Stimulated activated CD4-positive, alpha-beta T cell treated with anti-CD3 and anti-CD28 coated beads, Interleukin-12 subunit alpha, Interleukin-12 subunit beta, amount 100 ng/mL, for 48 hours (primary cell): ENCODE measurements at places on chromosomes 12 and 14.
A peak's percentile ranks its signal among the peaks of the same experiment; 100 is the strongest.

GRCh38 chr14:33636716-33637115, 314.2 kb downstream of the EGLN3 start:
- DNase-seq, result no peak

- no peak for DNase-seq
Observed at GRCh38 chr12:80821513-80822000, 104.8 kb downstream of the MYF5 start.

- DNase-seq, result no peak
Observed at GRCh38 chr12:95291501-95291900, 73.9 kb downstream of the VEZT start.

DNA sequence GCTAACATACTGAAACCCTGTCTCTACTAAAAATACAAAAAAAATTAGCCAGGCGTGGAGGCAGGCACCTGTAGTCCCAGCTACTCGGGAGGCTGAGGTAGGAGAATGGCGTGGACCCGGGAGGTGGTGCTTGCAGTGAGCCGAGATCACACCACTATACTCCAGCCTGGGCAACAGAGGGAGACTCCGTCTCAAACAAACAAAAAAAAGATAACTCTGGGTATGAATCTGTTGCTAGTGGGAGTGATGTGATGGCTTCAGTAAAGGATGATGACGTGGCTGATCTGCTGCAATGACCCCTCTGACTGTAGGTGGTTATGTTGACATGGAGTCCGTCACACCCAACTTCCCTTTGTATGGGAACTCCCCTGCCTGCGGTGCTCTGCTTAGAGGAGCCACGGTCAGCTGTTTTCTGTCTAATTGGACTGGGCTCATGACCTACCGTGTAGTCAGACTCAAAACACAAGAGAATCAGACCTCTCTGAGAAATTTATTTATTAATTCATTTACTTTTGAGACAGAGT, 59.1 kb upstream of the MED13L start:
- DNase-seq, result no peak

- DNase-seq, result no peak
Observed at GRCh38 chr12:84719997-84720396, 192.6 kb downstream of the SLC6A15 start.

DNA sequence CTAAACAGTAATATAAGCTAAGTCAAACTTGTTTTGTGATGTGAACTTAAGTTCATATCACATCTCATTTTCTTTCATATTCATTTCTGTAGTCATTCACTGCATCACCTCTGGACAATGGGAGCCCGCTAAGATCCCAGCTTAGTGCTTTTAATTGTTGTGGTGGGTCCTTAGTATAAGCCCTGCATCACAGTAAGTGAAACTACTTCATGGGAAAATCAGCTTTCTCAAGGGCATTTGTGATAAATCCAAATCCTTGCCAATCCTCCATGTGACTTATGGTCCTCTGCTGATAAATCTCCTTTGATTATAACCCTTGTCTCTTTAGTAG, 98.3 kb downstream of the PLEKHA5 start:
- no peak for DNase-seq

GRCh38 chr14:71070169-71070568, 162.9 kb downstream of the PCNX1 start:
- no peak for DNase-seq

- DNase-seq, result no peak
Observed at GRCh38 chr12:1173781-1174617, 183.0 kb downstream of the ERC1 start.

- no peak for DNase-seq
Observed at GRCh38 chr14:88904206-88904647, 79.8 kb downstream of the TTC8 start.

DNA sequence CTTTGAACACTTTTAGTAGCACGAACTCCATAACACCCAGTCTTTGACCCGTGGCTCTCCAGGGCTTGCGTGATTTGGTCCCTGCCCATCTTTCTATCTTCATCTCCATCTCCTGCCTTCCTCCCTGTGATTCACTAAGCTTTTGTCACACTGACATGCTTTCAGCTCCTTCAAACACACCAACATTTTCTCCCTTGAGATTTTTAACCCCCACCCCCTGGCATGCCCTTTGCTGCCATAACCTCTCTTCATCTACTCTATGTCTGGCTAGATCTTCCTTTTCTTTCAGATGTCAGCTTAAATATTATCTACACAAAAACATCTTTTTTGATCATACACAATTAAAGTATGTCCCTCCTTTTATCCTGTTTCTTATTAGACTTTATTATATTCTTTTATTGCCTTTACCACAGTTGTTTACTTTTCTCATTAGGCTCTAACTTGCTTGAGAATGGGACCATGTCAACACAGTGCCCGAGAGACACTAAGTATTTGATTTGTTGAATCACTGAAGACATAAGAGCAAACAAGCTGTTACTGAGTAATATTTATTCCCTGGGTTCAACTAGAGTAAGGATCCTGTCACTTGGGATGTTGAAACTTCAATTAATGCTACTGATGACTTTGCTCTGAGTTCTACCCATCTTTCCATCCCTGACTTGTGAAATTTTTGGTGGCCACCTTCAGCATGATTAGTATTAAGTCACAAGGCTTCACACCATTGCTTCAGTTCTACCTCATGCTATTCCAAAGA, 387.3 kb downstream of the LRIG3 start:
- DNase-seq, result no peak

- no peak for DNase-seq
Observed at GRCh38 chr12:106498056-106498455, 84.7 kb upstream of the RFX4 start.

- no peak for DNase-seq
Observed at GRCh38 chr14:68124979-68125731, 305.6 kb downstream of the RAD51B start.

DNA sequence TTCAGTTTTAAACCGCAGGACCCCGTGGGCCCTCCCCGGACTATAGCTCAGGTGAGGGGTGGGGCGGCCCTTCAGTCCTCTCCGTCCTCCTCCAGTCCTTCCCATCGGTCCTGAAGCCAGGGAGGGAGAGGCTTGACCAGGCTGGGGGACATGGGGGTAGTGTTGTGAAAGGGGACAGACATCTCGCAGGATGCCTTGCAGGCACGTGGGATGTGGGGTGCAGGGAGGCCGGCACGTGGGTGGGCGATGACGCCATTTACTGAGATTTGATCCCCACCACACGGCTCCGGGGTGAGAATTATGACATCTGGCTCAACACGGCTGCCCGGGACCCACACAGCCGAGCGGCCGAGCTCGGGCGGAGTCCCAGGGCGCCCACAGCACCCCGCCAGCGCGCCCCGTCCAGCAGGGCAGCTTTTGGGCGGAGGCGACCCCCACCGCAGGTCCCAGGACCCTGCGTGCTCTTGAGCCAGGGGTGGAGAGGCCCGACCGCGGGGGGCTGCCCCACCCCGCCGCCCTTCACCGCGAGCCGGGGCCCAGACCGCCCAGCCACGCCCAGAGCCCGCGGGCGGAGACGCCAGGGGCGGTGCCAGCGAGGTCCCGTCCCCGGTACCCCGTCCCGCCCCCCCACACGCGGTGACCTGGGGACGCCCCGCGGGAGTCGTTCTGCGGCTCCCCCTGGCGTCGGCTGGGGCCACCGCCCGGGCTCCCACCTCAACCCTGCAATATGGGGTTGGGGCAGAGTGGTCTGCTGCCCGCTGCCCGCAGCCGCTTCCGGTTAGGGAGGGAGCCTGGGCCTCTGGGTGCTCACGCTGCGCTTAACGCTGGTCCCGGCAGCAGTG, 3.3 kb upstream of the EXOC3L4 start:
- DNase-seq, result peak; percentile 61

GRCh38 chr14:21350539-21350938, 33.3 kb downstream of the SUPT16H start:
- DNase-seq, result no peak

GRCh38 chr14:80150301-80150700, 61.0 kb downstream of the DIO2 start:
- DNase-seq, result no peak

GRCh38 chr12:58388261-58388660, 446.9 kb downstream of the ATP23 start:
- no peak for DNase-seq

DNA sequence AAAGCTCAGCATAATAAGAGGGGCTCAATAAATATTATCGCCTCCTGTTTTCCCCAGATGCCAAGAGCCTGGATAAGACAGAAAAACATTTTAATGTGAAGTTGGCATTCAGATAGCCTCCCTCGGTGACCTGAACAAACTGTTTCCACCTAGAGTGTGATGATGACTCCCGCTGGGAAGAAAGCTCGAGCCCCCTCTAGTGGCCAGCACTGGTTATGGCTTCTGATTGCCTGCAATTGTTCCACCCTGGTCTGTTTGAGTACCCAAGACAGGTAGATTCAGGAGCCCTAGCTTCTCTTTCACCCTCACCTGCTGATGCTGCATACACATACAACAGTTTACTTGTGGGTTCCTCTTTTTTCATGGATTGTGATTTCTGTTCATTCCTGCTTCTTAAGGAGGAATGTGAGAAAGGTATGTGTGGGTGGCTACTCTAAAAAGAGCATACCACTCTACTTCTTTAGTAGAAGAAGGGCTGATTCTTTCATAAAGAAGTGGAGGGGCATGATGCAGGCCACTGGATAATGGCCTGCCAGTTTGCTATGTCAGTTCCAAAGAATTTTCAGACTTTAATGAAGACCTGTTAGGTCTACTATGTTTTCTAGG, 6.4 kb downstream of the ERG28 start:
- DNase-seq, result peak; percentile 68

- no peak for DNase-seq
Observed at GRCh38 chr14:75881994-75882393, 99.8 kb downstream of the TGFB3 start.

DNA sequence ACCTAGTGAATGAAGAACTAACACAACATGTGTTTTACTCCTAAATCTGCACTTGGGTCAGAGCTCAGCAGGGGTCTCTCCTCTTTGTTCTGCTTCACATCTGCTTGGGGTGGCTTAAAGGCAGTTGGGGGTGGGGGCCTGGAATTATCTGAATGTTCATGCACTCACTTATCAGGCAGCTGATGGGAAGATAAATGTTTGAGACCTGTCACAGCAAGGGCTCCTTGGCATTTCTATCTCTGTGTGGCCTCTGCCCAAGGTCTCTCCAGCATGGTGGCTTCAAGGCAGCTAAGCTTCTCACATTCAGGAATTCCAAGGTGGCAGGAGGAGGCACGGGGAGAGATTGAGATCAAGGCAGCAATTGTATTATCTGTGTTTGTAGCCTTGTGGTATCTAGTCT, 6.4 kb upstream of the HMGA2 start:
- no peak for DNase-seq

GRCh38 chr12:122724641-122725243, 5.9 kb downstream of the HCAR1 start:
- no peak for DNase-seq

DNA sequence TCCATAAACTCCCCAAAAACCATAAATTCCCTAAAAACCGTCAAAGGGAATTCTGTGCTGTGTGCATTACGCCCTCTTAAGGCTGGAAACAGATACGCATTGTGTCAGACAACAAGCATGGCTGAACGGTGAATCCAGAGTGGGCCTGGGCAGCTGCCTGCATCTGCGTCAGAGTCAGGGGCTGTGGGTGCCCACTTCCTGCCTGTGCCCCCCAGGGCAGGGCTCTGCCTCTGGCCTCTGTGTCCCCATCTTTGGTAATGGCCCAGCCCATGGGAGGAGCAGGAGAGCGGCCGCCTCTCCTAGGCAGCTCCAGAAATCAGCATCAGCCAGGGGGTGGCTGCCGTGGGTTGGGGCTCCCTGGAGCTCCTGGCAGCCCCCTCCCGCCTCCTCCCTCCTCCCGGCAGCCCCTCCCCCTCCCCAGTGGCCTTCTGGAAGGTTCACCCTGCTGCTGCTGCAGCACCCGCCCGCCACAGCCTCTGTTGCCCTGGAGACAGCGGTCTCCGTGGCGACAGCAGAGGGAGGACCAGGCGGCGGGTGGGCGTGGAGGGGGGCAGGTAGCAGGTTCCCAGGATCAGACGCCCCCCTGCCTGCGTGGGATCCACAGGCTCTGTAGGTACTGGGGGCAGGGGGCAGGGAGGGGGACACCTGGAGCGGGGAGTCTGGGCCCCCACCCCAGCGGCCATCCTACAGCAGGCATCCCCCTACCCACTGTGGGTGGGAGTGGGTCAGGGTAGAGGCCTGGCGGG, 5.9 kb downstream of the MMP17 start:
- DNase-seq, result no peak

DNA sequence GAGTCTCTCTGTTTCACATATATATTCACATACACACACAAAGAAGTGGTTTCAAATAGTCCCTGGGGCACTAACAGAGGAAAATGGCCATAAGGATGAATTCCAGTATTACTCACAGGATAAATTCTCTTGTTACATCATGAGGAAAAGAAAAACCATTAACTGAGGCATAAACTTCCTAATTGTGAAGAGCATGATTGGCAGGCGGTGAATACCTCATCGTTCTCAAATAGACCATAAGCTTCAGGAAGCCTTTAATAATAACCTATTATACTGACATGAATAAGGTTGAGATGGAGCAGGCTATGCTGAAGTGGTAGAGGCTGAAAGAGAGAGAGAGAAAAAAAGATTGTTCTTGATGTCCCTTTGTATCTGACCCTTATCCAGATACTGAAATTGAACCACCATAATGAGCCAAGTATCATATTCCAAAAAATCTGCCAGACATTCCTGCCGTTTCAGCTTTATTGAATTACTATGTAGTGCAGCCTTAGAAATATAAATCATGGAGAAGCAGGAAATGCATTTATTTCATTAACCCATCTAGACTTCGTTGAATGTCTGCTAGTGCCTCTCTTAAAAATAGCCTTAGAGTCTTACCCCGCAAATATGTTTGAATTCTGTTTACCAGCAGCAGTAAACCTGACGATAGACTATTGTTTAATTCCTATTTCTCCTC, 86.8 kb downstream of the NUAK1 start:
- DNase-seq, result no peak

DNA sequence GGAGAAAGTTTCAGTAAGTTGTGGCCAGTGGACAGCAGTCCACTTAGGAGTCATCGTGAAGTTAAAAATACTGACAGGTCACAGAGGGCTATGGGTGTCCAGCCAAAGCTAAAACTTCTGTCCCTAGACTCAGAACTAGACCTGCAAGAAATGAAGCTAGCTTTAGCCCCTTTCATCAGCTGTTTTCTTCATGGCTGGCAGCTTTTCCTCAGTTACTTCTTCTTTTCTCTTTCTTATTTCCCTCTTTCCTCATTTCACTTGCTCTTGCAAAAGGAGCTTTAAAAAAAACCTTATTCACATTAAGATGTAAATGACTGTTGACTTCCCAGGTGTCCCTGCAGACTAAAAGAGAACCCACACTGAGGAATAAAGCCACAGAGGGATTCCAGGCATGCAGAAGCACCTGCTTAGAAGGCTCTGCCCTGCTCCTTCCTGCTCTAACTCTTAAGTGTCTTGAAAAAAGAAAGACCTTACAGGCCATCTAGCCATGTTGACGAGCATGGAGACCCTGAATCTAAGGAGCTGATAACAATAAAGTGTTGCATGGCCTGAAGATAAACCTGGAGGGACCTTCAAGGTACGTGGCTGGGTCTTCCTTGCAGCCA, 69.7 kb upstream of the CCND2 start:
- DNase-seq, result no peak

- DNase-seq, result no peak
Observed at GRCh38 chr14:50002926-50003212, 110.0 kb downstream of the ARF6 start.

DNA sequence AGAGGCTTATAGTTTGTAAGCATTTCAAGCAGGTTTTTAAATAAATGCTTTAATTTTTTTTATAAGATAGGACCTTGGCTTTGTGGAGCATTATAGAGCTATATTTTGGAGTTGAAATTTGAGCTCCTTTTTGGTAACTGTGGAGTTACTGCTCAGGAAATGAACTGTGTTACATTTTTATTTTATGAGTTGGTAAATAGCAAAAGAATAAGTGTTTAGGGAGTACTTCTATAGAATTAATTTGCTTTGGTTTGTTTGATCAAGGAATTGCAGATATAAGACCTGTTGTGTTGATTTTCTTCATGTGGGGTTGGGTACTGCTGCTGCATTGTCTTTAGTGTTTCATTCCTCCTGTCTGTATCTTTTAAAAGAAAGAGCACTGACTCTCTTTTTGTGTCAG, 3.5 kb downstream of the ATP2A2 start:
- no peak for DNase-seq
